ENCODE measurements at places on chromosomes 16 and 17. TPM values are rescaled to one million over a fixed set of nuclear protein-coding genes. Genes with fewer than 3 reads are reported as not detected.

Gene ANKRD11
- total RNA-seq = 197 TPM

Gene WDR45B
- total RNA-seq = 67.1 TPM

Gene CDH16
- total RNA-seq = not detected

GRCh38 chr16:397135-397661 is at the start of gene NME4:
Gene NME4, plus strand, starts transcription at chr16:397199. Its CDS starts 24 bp downstream, at chr16:397223.
- no peaks in the 10 kb centered on the region for H3K36me3 ChIP-seq
- peaks cover 11% of the 10 kb centered on the region for H3K4me1 ChIP-seq
- peak within 1 kb of the TSS; percentile 90 for H3K4me3 ChIP-seq
- H3K27ac ChIP-seq = peak within 1 kb of the TSS; percentile 43

DNA sequence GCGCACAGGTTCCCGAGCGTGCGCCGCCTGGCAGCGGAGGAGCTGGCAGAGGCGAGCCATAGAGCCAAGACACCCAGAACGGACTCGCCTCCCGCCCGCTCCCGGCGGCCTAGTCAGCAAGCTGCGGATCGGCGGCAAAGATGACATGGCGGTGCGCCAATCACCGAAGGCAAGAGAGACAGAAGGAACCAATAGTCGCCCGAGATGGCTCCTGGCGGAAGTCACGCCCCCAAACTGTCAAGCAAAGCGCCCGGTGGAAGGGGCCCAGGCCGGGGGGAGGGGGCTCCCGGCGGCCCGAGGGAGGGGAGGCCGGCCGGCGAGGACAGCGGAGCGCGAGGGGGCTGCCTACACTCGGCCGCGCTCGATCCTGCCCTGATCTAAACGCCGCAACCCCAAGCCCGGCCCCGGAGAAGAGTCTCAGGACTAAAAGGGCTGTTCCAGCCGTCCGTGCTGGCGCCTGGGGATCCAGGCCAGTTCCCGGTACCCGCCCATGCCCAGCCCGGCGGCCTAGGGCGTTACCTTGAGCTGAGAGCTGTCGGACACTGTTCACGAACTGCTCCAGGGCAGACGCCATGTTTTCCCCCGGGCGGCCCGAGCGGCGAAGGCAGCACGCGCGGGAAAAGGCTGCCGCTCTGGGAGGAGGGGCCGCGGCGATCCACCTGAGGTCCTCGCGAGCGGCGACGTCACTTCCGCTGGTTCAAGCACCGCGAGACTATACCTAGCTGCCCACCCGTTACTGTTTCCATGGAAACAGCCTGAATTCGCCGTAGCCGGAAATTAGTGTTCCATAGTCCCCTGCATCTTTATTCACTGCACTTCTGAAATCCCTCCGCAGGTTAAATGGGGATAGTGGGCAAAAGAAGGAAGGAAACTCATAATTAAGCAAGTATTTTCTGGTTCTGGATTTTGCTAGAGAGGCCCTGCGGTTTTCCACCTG is at the start of gene COPS3:
Gene COPS3 (minus strand): TSS at position 634 of the 937 bp plus-strand sequence. CDS start 60 bp downstream, at position 574.
- peak; percentile 94 for DNase-seq
- no peaks in the 10 kb centered on the region for H3K36me3 ChIP-seq
- H3K4me1 ChIP-seq = peaks cover 29% of the 10 kb centered on the region
- peak within 1 kb of the TSS; percentile 89 for H3K27ac ChIP-seq
- no peaks in the 10 kb centered on the region for H3K27me3 ChIP-seq
- H3K4me3 ChIP-seq = peak within 1 kb of the TSS; percentile 92

- no peak for DNase-seq
- no peaks in the 10 kb centered on the region for H3K4me1 ChIP-seq
- no peak overlapping the region for H3K27ac ChIP-seq
These were observed 1113.8 kb upstream of the RBFOX1 start for GRCh38 chr16:6218855-6219254.
